ENCODE measurements at places on chromosomes 1 and 21.

GRCh38 chr1:64895500-64895899, 70.8 kb downstream of the JAK1 start:
- H3K4me1 ChIP-seq = peaks cover 19% of the 10 kb centered on the region
- H3K4me3 ChIP-seq = no peak overlapping the region
- DNase-seq = no peak
- H3K27ac ChIP-seq = no peak overlapping the region
- no peaks in the 10 kb centered on the region for H3K36me3 ChIP-seq

- no peak for DNase-seq
- H3K27me3 ChIP-seq = no peaks in the 10 kb centered on the region
- H3K4me3 ChIP-seq = no peak overlapping the region
- H3K4me1 ChIP-seq = peaks cover 26% of the 10 kb centered on the region
Measured at GRCh38 chr1:116877141-116877818, 32.4 kb upstream of the PTGFRN start.

GRCh38 chr1:233057836-233058235, 107.4 kb downstream of the NTPCR start:
- no peak for DNase-seq
- H3K36me3 ChIP-seq = no peaks in the 10 kb centered on the region
- H3K4me1 ChIP-seq = peaks cover 14% of the 10 kb centered on the region
- no peak overlapping the region for H3K27ac ChIP-seq
- no peaks in the 10 kb centered on the region for H3K27me3 ChIP-seq

- H3K36me3 ChIP-seq = no peaks in the 10 kb centered on the region
- no peak for DNase-seq
- H3K4me1 ChIP-seq = no peaks in the 10 kb centered on the region
- H3K27ac ChIP-seq = no peak overlapping the region
Measured at GRCh38 chr1:206793620-206794019, 21.3 kb upstream of the IL10 start.

GRCh38 chr1:176119549-176119948, 87.5 kb downstream of the COP1 start:
- no peaks in the 10 kb centered on the region for H3K4me1 ChIP-seq
- DNase-seq = no peak
- H3K36me3 ChIP-seq = no peaks in the 10 kb centered on the region

GRCh38 chr1:183824291-183824690, 19.4 kb downstream of the RGL1 start:
- DNase-seq = no peak
- H3K27ac ChIP-seq = peak overlapping the region; percentile 62
- no peaks in the 10 kb centered on the region for H3K27me3 ChIP-seq
- H3K36me3 ChIP-seq = no peaks in the 10 kb centered on the region

- H3K4me1 ChIP-seq = no peaks in the 10 kb centered on the region
- DNase-seq = no peak
- H3K4me3 ChIP-seq = no peak overlapping the region
Measured at GRCh38 chr1:205545991-205546390, 41.5 kb downstream of the CDK18 start.

GRCh38 chr21:38352536-38353219, 95.9 kb downstream of the KCNJ15 start:
- DNase-seq = peak; percentile 80
- H3K4me3 ChIP-seq = no peak overlapping the region
- H3K4me1 ChIP-seq = no peaks in the 10 kb centered on the region

DNA sequence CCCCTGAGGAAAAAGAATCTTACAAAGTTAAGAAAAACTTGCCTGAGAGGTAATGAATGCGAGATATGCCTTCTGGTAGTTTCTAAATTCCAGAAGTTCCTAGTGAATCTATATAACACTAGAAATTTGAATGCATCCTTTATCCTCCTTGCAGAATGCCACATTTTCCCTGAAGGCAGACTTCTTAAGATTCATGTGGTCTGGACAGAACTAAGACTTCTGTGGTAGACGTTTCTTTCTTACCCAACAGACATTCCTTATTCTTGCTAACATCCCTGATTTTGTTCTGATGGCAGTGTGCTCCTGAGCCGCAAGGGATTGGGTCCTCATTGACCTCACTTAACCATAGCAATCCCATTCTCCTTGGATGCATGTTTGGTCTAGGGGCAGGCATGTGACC, 121.3 kb upstream of the PAPPA2 start:
- H3K4me3 ChIP-seq = no peak overlapping the region
- no peaks in the 10 kb centered on the region for H3K4me1 ChIP-seq
- no peak overlapping the region for H3K27ac ChIP-seq
- H3K36me3 ChIP-seq = no peaks in the 10 kb centered on the region
- H3K27me3 ChIP-seq = no peaks in the 10 kb centered on the region

DNA sequence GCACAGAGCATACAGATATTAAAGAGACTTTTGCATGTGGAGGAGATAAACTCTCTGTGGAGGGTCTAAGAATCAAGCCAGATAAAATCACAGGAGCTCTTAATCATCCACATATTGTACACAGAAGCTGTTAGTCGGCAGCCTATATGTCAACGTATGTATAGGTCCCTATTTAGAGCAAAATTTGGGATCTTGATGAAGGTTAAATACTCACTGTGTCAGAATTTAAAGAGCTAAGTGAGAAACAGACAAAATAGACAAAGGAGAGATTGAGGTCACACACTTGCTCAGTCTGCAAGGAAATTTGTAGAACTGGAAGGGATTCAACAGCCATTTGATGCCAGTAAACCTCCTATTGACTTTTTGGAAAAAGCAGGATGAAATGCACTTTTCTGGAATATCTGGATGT, 4.1 kb upstream of the IRF2BP2 start:
- DNase-seq = peak; percentile 53
- no peaks in the 10 kb centered on the region for H3K27me3 ChIP-seq
- H3K4me1 ChIP-seq = peaks cover 48% of the 10 kb centered on the region
- H3K27ac ChIP-seq = peak overlapping the region; percentile 96

DNA sequence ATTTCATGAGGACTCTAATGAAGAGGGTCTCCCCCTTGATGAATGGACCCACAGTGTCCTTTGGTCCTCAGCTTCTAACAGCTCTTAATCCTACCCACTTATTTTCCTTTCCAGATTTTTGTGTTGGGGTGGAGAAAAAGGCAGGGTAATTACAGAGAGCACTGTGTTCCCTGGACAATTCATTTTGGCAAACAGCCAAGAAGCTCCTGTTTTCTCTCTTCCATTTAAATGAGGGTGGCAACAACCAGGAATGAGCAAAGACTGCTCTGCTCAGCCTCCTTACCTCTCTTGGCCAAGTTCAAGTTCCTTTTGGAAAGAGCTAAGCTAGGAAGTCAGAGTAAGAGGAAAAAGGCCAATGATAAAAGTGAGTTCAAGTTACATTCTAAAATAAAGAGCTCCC, 11.9 kb downstream of the XKR8 start:
- peaks cover 12% of the 10 kb centered on the region for H3K36me3 ChIP-seq
- no peak overlapping the region for H3K4me3 ChIP-seq
- DNase-seq = peak; percentile 28
- H3K27me3 ChIP-seq = no peaks in the 10 kb centered on the region
- H3K4me1 ChIP-seq = no peaks in the 10 kb centered on the region
- no peak overlapping the region for H3K27ac ChIP-seq

DNA sequence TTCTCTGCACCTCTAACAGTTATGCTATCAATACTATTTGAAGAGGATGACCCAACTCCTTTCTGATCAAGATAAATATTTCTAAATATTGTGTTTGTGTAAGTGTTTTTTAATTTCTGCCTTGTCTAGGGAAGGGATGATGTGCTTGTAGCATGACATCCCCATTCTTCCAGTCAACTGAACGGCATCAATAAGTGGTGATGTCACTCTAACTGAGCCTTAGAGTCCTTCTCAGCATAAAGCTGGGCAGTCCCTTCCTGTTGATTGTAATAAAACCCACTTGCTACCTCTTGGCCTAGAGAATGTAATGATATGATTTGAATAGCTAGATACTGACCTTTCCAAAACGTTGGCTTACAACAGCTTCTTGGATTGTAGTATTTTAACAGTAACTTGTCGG, 52.5 kb upstream of the KCNJ6 start:
- H3K4me1 ChIP-seq = no peaks in the 10 kb centered on the region
- H3K27ac ChIP-seq = no peak overlapping the region
- DNase-seq = no peak
- no peaks in the 10 kb centered on the region for H3K36me3 ChIP-seq

GRCh38 chr1:1169429-1170214, 4.1 kb upstream of the TTLL10 start:
- H3K4me3 ChIP-seq = no peak overlapping the region
- no peaks in the 10 kb centered on the region for H3K4me1 ChIP-seq
- no peak for DNase-seq
- no peak overlapping the region for H3K27ac ChIP-seq
- H3K36me3 ChIP-seq = no peaks in the 10 kb centered on the region

GRCh38 chr1:64082459-64082858, 121.0 kb upstream of the UBE2U start:
- no peaks in the 10 kb centered on the region for H3K36me3 ChIP-seq
- no peaks in the 10 kb centered on the region for H3K27me3 ChIP-seq
- H3K27ac ChIP-seq = no peak overlapping the region
- peaks cover 3% of the 10 kb centered on the region for H3K4me1 ChIP-seq

DNA sequence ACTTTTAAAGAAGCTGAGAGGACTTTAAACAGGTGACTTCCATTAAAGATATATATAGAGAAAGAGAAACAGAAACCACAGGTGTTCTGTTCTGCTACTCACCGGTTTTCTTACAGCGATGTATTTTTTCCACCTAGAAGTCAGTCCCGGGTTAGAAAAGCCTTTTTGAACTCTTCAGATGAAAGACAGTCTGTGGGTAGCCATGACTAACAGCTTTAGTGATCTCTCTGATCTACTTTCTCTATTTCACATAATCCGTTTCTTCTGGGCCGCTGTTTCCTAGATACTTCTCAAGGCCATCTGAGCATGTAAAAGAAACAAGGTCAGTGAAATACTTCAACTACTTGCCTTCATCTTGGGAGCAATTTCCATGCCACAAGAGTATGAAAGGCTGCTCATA, 25.1 kb downstream of the WDR64 start:
- H3K4me1 ChIP-seq = no peaks in the 10 kb centered on the region
- no peak for DNase-seq
- no peak overlapping the region for H3K4me3 ChIP-seq

GRCh38 chr1:216902669-216903381, 179.6 kb upstream of the ESRRG start:
- peak; percentile 47 for DNase-seq
- H3K27ac ChIP-seq = peak overlapping the region; percentile 41
- H3K4me1 ChIP-seq = peaks cover 27% of the 10 kb centered on the region
- H3K27me3 ChIP-seq = no peaks in the 10 kb centered on the region
- H3K4me3 ChIP-seq = no peak overlapping the region

GRCh38 chr1:171530676-171531075, 45.3 kb downstream of the PRRC2C start:
- DNase-seq = no peak
- no peak overlapping the region for H3K4me3 ChIP-seq
- peaks cover 82% of the 10 kb centered on the region for H3K36me3 ChIP-seq
- no peaks in the 10 kb centered on the region for H3K27me3 ChIP-seq
- H3K27ac ChIP-seq = no peak overlapping the region

DNA sequence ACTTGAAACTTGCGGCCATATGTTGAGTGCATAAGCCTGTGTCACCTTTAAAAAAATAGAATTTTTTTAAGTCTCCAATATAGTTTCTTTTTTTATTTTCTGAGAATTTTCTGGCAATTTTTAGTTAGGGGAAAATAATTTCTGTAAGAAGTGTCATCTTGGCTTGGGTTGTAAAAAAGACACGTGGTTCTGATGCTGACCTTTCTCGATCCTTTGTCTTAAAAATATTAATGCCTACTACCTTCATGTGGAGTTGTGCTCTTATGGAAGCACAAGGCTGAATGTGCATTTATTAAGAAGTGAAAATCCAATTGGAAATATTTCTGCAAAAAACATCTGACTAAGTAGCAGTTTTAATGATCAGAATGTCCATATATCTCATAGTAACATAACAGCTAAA, 3.5 kb downstream of the ELAVL4 start:
- no peak overlapping the region for H3K4me3 ChIP-seq
- DNase-seq = no peak
- H3K27ac ChIP-seq = no peak overlapping the region
- no peaks in the 10 kb centered on the region for H3K4me1 ChIP-seq

DNA sequence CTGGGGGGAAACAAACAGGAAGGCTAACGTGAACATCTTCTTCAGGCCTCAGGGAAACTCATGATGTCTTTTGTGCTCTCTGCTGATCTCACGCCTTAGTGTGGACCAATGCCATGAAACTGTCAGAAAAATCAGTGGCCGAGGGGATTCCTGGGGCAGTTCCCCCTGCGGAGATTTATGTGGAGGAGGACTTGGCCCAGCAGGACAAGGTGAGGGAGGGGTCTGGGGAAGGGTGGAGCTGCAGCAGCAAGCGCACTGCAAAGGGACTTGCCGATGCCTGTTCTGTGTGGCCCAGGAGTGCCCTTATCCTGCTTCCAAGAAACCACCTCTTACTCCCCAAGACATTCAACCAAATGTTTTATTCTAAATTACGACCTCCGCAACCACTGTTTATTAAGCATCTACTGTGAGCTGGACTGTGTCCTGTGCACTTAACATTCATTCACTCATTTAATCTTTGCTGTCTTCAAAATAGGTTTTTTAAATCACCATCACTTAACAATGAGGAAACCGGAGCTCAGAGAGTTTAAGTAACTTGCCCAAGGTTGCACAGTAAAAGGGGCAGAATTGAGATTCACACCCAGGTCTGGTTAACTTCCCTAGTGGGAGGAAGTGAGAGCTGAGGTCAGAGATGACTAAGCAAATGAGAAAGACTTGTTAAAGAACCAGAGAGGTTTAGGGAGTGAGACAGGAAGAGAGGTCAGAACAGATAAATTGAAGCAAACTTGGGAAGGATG, 49.7 kb downstream of the FHAD1 start:
- DNase-seq = peak; percentile 7
- H3K4me3 ChIP-seq = no peak overlapping the region
- no peak overlapping the region for H3K27ac ChIP-seq

DNA sequence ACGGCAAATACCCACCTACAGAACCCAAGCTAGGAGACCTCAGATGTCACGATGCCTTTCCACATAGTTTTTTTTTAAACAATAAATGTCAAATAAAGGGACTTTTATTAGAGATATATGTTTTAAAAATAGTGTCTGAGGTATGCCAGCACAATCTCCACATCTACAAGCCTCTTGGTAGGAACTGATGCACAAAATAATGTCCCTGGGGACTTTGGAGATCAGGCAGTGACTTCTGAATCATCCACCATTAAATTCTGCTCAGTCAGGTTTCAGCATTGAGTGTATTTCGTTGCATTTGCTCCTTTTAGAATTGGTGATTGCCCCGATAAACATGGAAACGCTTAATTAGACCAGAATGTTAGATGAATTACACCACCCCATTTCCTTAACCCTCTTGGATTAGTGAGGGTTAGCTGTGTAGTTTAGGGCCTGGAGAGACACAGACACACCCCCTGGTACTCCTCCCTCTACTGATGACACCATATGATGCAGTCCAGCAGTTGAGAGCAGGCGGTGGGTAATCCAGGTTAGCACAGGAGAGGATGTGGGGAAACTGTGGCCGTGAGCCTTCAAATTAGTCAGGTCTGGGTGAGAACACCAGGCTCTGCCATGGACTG, 33.6 kb downstream of the LGR6 start:
- H3K27ac ChIP-seq = no peak overlapping the region
- no peak for DNase-seq
- no peaks in the 10 kb centered on the region for H3K36me3 ChIP-seq

GRCh38 chr1:222911866-222912265, 97.0 kb downstream of the DISP1 start:
- no peak overlapping the region for H3K4me3 ChIP-seq
- H3K4me1 ChIP-seq = no peaks in the 10 kb centered on the region
- no peak overlapping the region for H3K27ac ChIP-seq
- DNase-seq = no peak
- H3K36me3 ChIP-seq = no peaks in the 10 kb centered on the region

- no peaks in the 10 kb centered on the region for H3K36me3 ChIP-seq
- no peak overlapping the region for H3K27ac ChIP-seq
- peaks cover 12% of the 10 kb centered on the region for H3K27me3 ChIP-seq
- H3K4me3 ChIP-seq = no peak overlapping the region
- no peaks in the 10 kb centered on the region for H3K4me1 ChIP-seq
Measured at GRCh38 chr1:22216210-22216883, 73.5 kb upstream of the WNT4 start.
